ENCODE measurements at places on chromosomes 5 and 9. TPM values are rescaled to one million over a fixed set of nuclear protein-coding genes. Genes with fewer than 3 reads are reported as not detected.

DNA sequence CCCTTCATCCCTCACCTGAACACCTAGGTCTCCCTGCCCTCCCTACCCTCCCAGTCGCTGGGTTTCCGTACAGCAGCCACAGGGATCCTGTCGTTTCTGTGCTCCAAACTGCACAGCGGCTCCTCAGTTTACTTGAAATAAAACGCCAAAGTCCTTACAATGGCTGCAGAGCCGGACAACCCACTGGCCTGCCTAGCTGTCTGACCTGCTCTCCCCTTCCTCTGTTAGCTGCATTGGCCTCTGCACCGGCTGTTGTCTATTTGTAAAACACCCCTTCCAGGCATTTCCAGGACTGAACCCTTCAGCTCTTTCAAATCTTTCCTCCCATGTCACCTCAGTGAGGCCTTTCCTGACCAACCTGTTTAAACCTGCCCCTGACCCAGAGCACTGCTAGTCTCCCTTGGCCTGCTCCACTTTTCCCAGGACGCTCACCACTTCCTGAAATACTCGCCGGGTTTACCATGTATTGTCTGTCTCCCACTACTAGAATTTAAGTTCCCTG, 9.1 kb upstream of the MGAT1 start:
- no peak for DNase-seq

- DNase-seq, result no peak
Observed at GRCh38 chr9:96508227-96508940, 58.4 kb downstream of the HABP4 start.

DNA sequence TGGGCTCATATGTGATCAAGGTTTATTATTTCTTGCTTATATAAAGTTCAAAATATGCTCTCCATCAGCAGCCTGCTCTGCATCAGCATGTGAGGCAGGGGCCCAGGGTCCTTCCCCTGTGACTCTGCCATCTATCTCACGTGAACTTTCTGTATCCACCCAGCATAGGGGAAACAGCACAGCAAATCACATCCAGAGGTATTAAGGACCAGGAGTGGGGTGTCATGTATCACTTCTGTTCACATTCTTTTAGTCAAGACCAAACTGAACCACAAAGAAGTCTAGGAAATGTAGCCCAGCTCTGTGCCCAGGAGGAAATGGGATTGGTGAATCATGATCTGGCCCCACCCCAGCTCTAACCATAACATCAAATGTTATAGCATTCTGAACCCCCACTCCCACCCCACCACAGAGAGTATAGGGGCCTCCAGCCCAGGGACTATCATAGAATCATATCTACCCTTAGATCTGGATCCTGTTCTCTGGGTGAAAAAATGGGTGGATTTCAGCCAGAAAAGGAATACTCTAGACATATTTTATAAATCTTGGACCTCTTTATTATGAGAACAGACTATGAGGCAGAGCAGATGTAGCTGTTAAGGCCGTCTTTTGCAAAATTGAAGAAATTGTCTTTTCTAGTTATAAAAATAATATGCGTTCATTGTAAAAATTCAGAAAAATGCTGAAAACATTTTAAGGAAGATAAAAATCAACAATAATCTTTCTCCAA, 473.7 kb downstream of the ARHGEF28 start:
- DNase-seq, result no peak

GRCh38 chr9:13427587-13427986, 148.1 kb upstream of the MPDZ start:
- DNase-seq, result no peak

GRCh38 chr9:136875155-136875554, 9.0 kb upstream of the EDF1 start:
- no peak for DNase-seq

- no peak for DNase-seq
Observed at GRCh38 chr5:29811914-29812679, 1381.4 kb upstream of the CDH6 start.

DNA sequence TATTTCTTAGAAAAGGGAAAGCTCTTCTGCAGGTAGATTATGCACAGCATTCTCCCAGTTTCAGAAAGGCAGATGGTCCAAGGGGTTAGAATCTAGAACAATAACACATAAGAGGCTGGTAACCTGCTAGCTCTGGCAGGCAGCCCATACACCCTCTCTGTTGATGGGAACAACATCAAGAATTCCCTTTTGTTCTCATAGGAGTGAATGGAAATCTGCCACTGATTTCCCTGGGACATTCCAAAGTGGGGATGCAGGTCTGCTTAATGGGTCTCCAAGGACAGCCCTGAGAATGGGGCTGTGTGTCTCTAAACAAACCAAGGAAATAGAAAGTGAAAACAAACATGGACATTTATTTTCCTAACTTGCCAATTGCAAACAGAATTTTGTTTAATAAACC, 456.8 kb downstream of the EBF1 start:
- no peak for DNase-seq

DNA sequence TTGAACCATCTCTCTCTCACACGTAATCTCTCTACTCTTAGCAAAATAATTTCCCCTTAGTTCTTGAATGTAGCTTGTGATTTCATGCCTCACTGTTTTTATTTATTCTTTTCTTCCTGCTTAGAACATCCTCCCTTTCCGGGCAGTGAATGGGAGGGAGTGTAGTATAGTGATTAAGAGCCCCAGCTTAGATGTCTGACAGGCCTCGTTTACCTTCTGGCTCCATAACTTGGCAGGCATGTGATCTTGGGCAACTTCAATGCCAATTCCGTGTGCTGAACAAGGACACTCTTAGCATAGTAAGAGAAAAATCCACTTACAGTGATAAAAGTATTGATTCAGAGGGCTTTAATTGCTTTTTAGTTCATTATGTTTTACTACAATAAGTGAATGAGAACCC, 96.3 kb upstream of the TNPO1 start:
- no peak for DNase-seq

- no peak for DNase-seq
Observed at GRCh38 chr5:8329773-8330172, 460.8 kb downstream of the MTRR start.

GRCh38 chr5:130337179-130337888, 433.1 kb downstream of the CHSY3 start:
- no peak for DNase-seq

GRCh38 chr9:127793093-127793708, 7.4 kb downstream of the CDK9 start:
- no peak for DNase-seq

C9orf72 gene
- 43.4 TPM for total RNA-seq

CAST gene
- 536 TPM for total RNA-seq

ENTR1 gene
- total RNA-seq, result 33.9 TPM

SCGB3A2 gene
- not detected for total RNA-seq

SEMA5A gene
- total RNA-seq, result 2.3 TPM

PCDHA1 gene
- not detected for total RNA-seq

All from gastrocnemius medialis (tissue), 4 donors.